Activated CD4-positive, alpha-beta T cell treated with anti-CD3 and anti-CD28 coated beads, Interleukin-2, amount 10 ng/mL, durations not matched to agents 7 days and 5 days (primary cell): ENCODE measurements at places on chromosomes 7 and 10. TPM values are rescaled to one million over a fixed set of nuclear protein-coding genes. Genes with fewer than 3 reads are reported as not detected.

TFR2 gene
- 9.8 TPM for total RNA-seq

CEP55 gene
- 92.3 TPM for total RNA-seq

GRCh38 chr7:91162436-91162835 is 101.8 kb upstream of the FZD1 start:
- H3K27ac ChIP-seq = no peak overlapping the region
- no peaks in the 10 kb centered on the region for H3K27me3 ChIP-seq
- no peaks in the 10 kb centered on the region for H3K36me3 ChIP-seq
- H3K4me3 ChIP-seq = no peak overlapping the region
- no peak for DNase-seq
- no peaks in the 10 kb centered on the region for H3K4me1 ChIP-seq

DNA sequence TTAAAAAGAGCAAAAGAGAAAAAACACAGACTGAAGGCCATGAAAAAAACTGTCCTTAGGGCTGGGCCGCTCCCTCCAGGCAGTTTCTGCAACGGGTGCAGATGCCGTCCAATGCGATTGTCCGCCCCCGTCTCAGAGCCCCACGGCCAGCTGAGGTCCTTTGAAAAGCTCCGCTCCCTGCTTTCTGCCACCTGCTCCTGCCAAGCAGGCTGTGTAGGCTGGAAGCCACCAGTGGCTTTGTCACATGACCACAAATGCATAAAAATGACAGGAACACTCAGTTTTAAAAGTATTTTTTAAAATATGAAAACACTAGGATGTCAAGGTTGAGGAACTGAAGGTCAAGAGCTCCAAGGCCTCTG is 71.7 kb downstream of the AMZ1 start:
- H3K27ac ChIP-seq = peak overlapping the region; percentile 6
- H3K4me1 ChIP-seq = peaks cover 36% of the 10 kb centered on the region
- H3K4me3 ChIP-seq = no peak overlapping the region
- H3K36me3 ChIP-seq = peaks cover 8% of the 10 kb centered on the region
- no peak for DNase-seq

CHAT gene
- total RNA-seq = not detected

DNA sequence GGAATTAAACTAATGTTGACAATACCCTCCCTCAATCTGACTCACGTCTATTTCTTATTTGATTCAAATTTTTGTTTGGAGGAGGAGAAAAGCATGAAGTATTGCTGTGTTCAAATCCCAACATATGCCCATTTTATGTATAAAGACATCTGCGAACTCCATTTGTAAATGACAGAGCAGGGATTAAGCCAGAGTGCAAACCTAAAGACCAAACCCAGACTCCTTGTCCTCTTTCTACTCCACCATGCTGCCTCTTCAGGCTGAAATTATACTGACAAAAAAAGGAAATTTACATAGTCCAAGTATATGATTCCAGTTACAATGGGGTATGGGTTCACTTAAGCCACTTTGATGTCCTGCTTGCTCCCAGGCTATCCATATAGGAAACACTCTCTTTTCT is 383.1 kb downstream of the ADRA2A start:
- H3K4me3 ChIP-seq = no peak overlapping the region
- H3K27me3 ChIP-seq = no peaks in the 10 kb centered on the region
- no peak for DNase-seq
- no peaks in the 10 kb centered on the region for H3K4me1 ChIP-seq
- H3K36me3 ChIP-seq = no peaks in the 10 kb centered on the region
- H3K27ac ChIP-seq = no peak overlapping the region

DNA sequence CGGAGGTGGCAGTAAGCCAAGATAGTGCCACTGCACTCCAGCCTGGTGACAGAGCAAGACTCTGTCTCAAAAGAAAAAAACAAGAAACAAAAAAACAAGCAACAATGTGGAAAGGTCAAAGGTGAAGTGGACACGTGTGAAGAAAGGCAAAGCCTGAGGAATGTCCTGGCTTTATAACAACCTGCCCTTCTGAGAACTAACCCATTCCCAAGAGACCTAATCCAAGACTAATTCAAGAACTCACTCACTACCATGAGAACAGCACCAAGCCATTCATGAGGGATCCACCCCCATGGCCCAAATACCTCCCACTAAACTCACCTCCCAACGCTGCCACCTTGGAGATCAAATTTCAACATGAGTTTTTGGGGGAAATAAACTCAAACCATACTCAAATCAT is 47.5 kb upstream of the KIF5B start:
- H3K4me3 ChIP-seq = no peak overlapping the region
- H3K36me3 ChIP-seq = no peaks in the 10 kb centered on the region
- H3K27me3 ChIP-seq = peaks cover 3% of the 10 kb centered on the region
- H3K27ac ChIP-seq = no peak overlapping the region
- DNase-seq = no peak
- H3K4me1 ChIP-seq = no peaks in the 10 kb centered on the region

HOXA10 gene
- not detected for total RNA-seq

PRSS2 gene
- total RNA-seq = not detected

GRCh38 chr10:6406220-6407033 is 173.6 kb downstream of the PRKCQ start:
- H3K27ac ChIP-seq = no peak overlapping the region
- peaks cover 54% of the 10 kb centered on the region for H3K4me1 ChIP-seq
- DNase-seq = peak; percentile 50
- H3K36me3 ChIP-seq = peaks cover 6% of the 10 kb centered on the region
- no peak overlapping the region for H3K4me3 ChIP-seq

DNA sequence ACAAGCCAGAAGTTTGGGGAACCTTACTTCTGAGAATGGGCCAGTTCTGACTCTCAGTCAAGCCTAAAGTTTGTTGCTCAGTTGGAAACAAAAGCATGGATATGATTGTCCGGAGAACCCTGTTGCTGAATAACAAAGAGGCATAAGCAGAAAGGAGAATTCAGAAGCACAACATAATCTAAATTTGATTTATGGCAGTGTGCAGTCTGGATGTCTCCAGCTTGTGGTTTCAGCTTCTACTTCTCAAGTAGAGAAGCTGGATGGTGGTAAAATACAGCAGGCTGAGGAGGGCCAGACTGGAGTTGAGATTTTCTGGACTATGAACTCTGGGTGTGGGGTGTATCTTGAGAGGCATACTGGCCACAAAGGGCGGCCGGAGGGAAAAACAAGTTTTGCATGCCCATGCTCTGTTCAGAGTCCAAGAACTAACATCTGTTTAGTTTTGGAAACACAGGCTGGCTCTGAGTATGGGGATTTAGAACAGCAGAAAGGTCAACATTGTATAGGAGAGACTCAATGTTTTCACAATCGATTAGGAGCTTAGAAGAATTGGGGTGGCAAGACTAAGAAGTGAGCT is 592.9 kb downstream of the CNTNAP2 start:
- no peak overlapping the region for H3K4me3 ChIP-seq
- no peaks in the 10 kb centered on the region for H3K36me3 ChIP-seq
- H3K27ac ChIP-seq = no peak overlapping the region

GRCh38 chr10:69413221-69413865 is 3.4 kb downstream of the TACR2 start:
- H3K27me3 ChIP-seq = no peaks in the 10 kb centered on the region
- no peak overlapping the region for H3K4me3 ChIP-seq
- peak; percentile 47 for DNase-seq
- H3K36me3 ChIP-seq = no peaks in the 10 kb centered on the region
- no peak overlapping the region for H3K27ac ChIP-seq

- no peaks in the 10 kb centered on the region for H3K4me1 ChIP-seq
- H3K36me3 ChIP-seq = no peaks in the 10 kb centered on the region
- H3K27me3 ChIP-seq = peaks cover 20% of the 10 kb centered on the region
- H3K27ac ChIP-seq = no peak overlapping the region
- no peak for DNase-seq
These were observed 19.9 kb upstream of the FAM180A start for GRCh38 chr7:135768467-135768866.

- no peaks in the 10 kb centered on the region for H3K27me3 ChIP-seq
- no peak overlapping the region for H3K27ac ChIP-seq
- H3K4me1 ChIP-seq = peaks cover 17% of the 10 kb centered on the region
- no peak overlapping the region for H3K4me3 ChIP-seq
- no peak for DNase-seq
- H3K36me3 ChIP-seq = peaks cover 12% of the 10 kb centered on the region
These were observed 155.5 kb downstream of the RNF216 start for GRCh38 chr7:5625938-5626337.

C7orf57 gene
- total RNA-seq = 0.21 TPM

DNA sequence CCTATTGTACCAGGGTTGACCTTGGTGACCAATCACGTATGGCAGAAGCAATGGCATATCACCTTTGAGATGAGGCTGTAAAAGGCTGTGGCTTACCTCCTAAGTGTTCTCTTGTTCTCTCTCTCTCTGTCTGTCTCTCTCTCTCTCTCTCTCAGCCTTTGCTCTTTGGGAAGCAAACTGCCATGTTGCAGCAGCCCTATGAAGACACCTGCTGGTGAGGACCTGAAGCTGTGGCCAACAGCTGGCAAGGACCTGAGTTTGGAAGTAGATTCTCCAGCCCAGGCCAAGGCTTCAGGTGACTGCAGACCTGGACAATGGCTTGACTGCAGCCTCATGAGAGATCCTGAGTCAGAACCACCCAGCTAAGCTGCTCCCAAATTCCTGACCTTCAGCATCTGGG is 161.4 kb downstream of the GPAM start:
- H3K27me3 ChIP-seq = no peaks in the 10 kb centered on the region
- no peaks in the 10 kb centered on the region for H3K36me3 ChIP-seq
- no peak overlapping the region for H3K4me3 ChIP-seq
- H3K27ac ChIP-seq = no peak overlapping the region
- no peak for DNase-seq
- no peaks in the 10 kb centered on the region for H3K4me1 ChIP-seq

OGDHL gene
- total RNA-seq = not detected

DNA sequence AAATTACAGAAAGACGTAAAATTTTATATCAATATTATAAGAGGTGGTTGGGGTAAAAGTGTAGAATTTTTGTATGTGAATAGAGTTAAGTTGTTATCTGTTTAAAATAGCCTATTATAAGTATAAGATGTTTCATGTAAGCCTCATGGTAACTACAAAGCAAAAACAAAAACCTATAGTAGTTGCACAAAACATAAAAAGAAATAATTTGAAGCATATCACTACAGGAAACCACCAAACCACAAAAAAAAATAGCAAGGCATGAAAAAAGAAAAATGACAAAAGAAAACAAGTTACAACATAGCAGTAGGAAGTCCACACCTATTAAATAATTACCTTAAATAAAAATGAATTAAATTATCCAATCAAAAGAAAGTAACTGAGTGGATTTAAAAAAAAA is 12.4 kb upstream of the GSTK1 start:
- peak overlapping the region; percentile 88 for H3K27ac ChIP-seq
- H3K27me3 ChIP-seq = no peaks in the 10 kb centered on the region
- peak overlapping the region; percentile 10 for H3K4me3 ChIP-seq

DNA sequence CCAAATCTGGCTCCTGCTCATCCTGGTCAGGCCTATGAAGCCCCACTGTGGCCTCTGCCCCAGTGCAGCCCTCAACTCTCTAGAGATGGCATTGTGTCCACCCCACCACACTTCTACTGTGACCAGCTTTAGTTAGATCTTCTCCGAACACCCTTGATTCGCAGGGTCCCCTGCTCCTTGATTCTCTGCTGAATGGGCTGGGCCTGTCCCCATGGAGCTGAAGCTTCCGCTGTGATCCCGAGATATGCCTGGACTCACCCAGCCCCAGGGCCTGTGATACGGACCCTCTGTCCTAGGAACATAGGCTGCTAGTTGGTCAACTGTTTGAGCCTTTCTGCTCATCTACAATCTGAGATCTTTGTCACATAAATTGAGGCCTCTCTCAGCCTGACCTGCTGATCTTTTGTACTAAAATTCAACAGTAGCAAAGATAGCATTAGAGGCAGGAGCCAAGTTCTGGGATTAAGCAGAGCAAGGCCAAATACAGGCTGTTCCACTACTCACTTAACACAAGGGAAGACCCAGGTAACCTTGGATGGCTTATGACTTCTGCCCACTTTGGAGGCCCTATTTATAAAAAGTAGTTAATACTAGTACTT is 6.5 kb upstream of the PPIF start:
- H3K27me3 ChIP-seq = no peaks in the 10 kb centered on the region
- no peak overlapping the region for H3K4me3 ChIP-seq
- peaks cover 24% of the 10 kb centered on the region for H3K4me1 ChIP-seq
- peaks cover 3% of the 10 kb centered on the region for H3K36me3 ChIP-seq

NYAP1 gene
- total RNA-seq = 0.23 TPM

- no peak overlapping the region for H3K27ac ChIP-seq
- peaks cover 2% of the 10 kb centered on the region for H3K27me3 ChIP-seq
- no peaks in the 10 kb centered on the region for H3K4me1 ChIP-seq
These were observed 39.7 kb upstream of the SLC35B4 start for GRCh38 chr7:134356421-134356936.

GRCh38 chr10:64365663-64366062 is 844.5 kb downstream of the REEP3 start:
- DNase-seq = no peak
- H3K4me3 ChIP-seq = no peak overlapping the region
- no peaks in the 10 kb centered on the region for H3K4me1 ChIP-seq
- H3K27me3 ChIP-seq = no peaks in the 10 kb centered on the region

DNA sequence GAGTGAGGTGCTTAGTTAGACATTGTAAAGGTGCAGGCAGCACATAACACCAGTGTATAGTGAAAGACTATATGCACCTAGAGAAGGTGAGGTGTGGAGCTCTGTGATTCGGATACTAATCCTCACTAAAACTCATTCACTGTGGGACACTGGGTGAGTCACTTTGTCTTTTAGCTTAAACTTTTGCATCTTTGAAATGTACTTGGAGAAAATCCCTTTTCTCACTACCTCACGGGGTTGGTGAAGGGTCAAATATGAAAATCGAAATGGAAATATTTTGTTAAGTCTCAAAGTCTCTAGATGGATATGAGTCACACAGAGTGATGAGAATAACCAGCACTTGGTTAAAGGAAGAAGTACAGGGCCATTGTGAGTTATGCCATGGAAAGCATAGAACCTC is 38.0 kb downstream of the MDFIC start:
- peaks cover 50% of the 10 kb centered on the region for H3K36me3 ChIP-seq
- no peak for DNase-seq
- no peak overlapping the region for H3K4me3 ChIP-seq
- H3K27ac ChIP-seq = no peak overlapping the region
- peaks cover 24% of the 10 kb centered on the region for H3K4me1 ChIP-seq

GRCh38 chr7:12025246-12025645 is 185.8 kb upstream of the TMEM106B start:
- no peak overlapping the region for H3K4me3 ChIP-seq
- no peak overlapping the region for H3K27ac ChIP-seq
- H3K36me3 ChIP-seq = no peaks in the 10 kb centered on the region
- peaks cover 2% of the 10 kb centered on the region for H3K27me3 ChIP-seq
- DNase-seq = no peak
- H3K4me1 ChIP-seq = no peaks in the 10 kb centered on the region

MOGAT3 gene
- not detected for total RNA-seq

DNA sequence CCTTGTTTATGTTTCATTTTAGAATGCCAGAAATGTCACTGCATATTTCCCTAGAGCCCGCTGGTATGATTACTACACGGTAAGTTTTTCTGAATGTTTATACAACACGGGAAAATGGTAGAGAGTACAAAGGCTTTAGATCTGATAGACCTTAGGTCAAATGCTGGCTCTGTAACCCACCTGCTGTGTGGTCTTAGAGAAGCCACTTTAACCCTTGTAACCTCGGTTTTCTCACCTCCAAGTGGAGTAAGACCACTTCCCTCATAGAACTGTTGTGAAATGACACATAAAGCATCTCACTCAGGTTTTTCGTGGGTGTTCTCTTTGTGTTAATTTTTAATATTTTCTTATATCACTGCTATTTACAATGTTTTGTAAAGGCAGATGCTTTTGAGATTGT is 13.9 kb upstream of the MGAM2 start:
- no peaks in the 10 kb centered on the region for H3K27me3 ChIP-seq
- H3K4me3 ChIP-seq = no peak overlapping the region
- no peak overlapping the region for H3K27ac ChIP-seq
- H3K36me3 ChIP-seq = no peaks in the 10 kb centered on the region
- peaks cover 5% of the 10 kb centered on the region for H3K4me1 ChIP-seq
